NCI-H1694 (cell line): ENCODE measurements at places on chromosomes 5 and 9.

GRCh38 chr9:23492126-23493002 lies 333.7 kb downstream of the ELAVL2 start:
- peak; percentile 66 for DNase-seq

GRCh38 chr9:93636667-93637066 lies 60.3 kb downstream of the PHF2 start:
- no peak for DNase-seq

- DNase-seq = no peak
These were observed 1026.3 kb downstream of the CDH9 start for GRCh38 chr5:26012078-26012477.

GRCh38 chr9:2298217-2298616 lies 283.1 kb downstream of the SMARCA2 start:
- no peak for DNase-seq

- DNase-seq = no peak
These were observed 164.0 kb upstream of the RAD23B start for GRCh38 chr9:107118863-107119624.

DNA sequence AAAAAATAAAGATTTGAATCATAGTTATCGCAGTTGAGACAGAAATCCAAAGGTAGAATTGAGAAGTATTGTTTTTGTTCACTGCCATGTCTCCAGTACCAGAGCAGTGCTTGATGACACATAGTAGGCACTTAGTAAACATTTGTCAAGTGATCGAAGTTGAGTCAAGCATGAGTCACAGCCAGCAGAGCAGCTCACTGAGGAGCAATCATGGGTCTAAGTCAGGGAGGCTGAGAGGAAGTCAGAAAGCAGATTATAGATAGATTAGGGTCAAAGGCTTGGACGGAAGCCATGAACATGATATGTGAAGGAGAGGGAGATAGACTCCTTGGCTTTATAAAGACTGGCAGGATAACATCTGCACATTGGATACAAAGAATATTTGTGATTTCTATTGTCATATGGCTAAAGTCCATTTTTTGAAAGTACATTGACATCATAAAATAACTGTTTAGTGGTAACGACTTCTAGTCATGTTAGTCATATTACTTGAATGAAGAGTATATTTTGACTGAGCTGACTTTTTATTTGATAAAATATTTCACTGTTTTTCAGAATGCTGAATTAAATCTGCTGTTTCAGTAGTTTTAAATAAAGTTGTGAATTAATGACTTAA lies 168.5 kb downstream of the RAB3C start:
- no peak for DNase-seq

- no peak for DNase-seq
These were observed 46.0 kb downstream of the VAV2 start for GRCh38 chr9:133945977-133946753.

DNA sequence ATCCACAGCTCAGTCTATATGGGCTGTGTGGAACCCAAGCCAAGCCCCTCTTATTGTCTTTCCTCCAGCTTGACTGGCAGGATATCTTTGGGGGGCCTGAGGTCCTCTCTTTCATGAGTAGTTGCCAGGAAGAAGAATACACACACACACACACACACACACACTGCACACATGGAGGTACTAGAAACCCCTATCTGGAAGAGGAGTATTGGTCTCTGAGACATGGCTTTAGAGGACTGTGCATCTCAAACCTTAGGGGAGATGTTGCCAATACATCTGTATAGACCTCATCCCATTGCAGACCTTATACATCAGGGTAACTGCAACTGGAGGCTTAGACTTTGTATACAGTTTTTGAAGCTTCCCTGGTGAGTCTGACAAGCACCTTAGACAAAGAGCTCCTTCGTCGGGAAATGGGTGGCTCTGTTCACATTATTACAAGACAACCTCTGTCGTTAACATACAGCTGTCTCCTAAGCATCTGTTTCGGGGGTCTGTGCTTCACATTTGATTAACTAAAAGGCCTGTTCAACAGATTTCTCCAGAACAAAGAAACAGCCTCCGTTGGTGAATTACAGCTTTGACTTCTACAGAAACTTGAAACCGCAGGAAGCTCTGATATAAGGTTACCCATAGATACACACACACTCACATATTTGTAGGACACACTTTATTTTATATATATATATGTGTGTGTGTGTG lies 5.5 kb upstream of the ENTREP1 start:
- no peak for DNase-seq

- no peak for DNase-seq
These were observed 199.9 kb downstream of the PCSK5 start for GRCh38 chr9:76090330-76090729.

DNA sequence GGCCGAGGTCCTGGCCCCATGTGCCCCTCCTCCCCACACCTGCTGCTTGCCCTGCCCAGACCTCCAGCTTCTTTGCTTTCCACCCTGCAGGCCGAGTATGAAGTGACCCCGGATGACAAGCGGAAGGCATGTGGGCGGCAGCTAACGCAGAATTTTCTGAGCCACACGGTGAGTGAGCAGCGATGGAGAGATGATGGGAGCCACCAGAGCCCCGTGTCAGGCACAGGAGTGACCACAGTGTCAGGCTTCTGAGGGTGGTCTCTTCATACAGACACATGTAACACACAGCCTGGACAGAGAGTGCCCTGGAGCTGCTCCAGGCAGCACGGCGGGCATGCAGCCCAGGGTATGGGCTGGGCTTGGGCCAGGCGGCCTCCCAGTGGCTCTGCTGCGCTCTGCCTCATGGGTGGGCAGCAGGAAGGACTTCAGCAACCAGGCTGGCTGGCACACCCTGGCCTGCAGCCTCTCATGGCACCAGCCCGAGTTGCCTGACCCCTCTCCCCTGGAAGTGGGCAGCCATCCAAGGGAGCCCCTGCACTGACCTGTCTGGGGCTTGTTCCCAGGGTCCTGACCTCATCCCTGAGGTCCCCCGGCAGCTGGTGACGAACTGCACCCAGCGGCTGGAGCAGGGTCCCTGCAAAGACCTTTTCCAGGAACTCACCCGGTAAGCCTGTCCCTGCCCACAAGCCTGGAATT lies 5.8 kb downstream of the GRK6 start:
- DNase-seq = no peak

DNA sequence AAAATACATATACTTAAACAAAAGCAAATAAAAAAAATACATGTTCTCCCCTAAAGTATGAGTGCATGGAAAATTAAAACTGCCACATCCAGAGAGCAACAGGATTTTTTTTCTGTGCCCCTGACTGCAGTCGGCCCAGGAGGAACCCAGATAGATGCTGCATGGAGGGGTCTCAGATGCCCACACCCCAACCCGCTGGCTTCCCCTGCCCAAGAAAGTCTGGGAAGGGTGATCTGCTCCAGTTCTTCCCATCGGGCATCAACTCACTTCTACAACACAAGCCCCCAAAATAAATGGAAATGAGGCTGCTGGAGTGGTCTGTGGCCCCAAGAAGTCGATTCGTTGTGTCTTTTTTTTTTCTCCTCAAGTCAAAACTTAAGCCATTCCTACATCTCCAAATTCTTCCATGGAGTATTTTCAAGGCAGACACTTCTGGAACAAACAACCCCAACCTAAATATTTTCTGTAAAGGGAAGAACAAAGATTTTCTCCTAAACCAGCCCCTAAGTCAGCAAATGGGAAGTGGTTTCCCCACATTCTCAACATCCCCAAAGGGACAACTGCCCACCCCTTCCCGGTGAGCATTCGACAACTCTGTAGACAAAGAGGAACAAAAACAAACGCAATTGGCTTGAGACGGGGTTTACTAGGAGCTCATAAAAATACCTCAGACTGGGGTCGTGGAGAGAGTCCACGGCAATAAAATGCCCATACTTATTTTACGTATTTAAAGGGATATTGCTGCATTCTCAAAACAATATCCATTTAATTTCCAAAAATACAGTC lies 46.7 kb downstream of the ROR2 start:
- no peak for DNase-seq

GRCh38 chr9:9743822-9744221 lies 869.0 kb downstream of the PTPRD start:
- DNase-seq = no peak

- no peak for DNase-seq
These were observed 147.4 kb downstream of the ACTBL2 start for GRCh38 chr5:57335092-57335660.

- DNase-seq = no peak
These were observed 78.2 kb downstream of the C9orf50 start for GRCh38 chr9:129542741-129543140.

- no peak for DNase-seq
These were observed 36.0 kb downstream of the B4GALT1 start for GRCh38 chr9:33130961-33131789.

- no peak for DNase-seq
These were observed 86.0 kb downstream of the PAX5 start for GRCh38 chr9:36948051-36948450.

- DNase-seq = peak; percentile 9
These were observed 175.5 kb upstream of the MVB12B start for GRCh38 chr9:126151031-126151685.

DNA sequence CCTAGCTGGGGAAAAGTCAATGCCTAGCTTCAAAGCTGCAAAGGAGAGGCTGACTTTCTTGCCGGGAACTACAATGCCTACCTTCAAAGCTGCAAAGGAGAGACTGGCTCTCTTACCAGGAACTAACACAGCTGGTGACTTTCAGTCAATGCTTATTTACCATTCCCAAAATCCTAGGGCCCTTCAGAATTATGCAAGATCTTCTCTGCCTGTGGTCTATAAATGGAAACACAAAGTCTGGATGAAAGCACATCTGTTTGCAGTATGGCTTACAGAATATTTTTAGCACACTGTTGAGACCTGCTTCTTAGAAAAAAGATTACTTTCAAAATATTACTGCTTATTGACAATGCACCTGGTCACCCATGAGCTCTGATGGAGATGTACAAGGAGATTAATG lies 259.4 kb downstream of the PLK2 start:
- DNase-seq = no peak

- DNase-seq = no peak
These were observed 41.4 kb downstream of the PUM3 start for GRCh38 chr9:2802494-2802921.

DNA sequence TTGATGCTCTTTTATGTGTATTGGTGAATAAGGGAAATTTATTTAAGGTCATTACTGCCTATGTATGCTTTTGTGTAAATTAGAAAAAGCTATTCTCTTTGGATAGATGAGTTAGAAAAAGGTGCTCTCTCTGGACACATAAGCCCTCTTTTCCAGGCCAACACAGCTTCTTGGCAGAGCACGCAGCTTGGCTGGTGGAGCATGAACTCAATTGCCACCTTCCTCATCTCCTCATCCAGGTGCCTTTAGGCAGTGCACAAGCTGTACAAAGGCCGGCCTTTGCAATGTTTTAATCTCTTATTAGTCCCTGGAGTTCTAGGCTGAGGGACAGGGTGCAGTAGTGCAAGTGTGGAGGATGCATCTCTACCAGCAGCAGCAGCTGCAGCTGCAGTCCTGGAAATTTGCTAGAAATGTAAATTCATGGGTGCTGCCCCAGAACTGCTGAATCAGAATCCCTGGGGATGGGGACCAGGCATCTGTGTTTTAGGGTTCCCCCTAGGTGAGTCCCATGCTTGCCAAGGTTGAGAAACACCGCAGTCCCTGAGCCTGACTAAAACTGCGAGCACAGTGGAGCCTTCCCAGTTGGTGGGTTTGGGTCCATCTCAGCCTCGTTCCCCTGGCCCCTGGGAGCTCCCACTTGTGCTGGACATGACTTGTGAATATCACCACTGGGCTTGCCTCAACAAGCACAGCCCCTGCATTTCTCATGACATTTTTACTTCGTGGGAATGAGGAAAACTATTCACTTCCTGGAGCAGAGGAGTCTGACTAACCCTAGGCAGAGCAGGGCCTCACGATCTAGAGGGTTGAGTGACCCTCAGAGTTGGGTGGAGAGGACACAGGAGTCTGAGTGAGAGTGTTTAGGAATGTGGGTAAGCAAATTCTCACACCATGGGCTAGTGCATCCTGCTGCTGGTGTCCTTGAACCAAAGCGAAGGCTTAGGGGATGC lies 272.3 kb downstream of the ZSWIM6 start:
- no peak for DNase-seq

- DNase-seq = no peak
These were observed 14.9 kb downstream of the ARHGEF28 start for GRCh38 chr5:73640861-73641320.

- DNase-seq = peak; percentile 35
These were observed 42.5 kb downstream of the MFAP3 start for GRCh38 chr5:154081246-154081645.

- no peak for DNase-seq
These were observed 11.7 kb upstream of the IFNA5 start for GRCh38 chr9:21316860-21317259.

DNA sequence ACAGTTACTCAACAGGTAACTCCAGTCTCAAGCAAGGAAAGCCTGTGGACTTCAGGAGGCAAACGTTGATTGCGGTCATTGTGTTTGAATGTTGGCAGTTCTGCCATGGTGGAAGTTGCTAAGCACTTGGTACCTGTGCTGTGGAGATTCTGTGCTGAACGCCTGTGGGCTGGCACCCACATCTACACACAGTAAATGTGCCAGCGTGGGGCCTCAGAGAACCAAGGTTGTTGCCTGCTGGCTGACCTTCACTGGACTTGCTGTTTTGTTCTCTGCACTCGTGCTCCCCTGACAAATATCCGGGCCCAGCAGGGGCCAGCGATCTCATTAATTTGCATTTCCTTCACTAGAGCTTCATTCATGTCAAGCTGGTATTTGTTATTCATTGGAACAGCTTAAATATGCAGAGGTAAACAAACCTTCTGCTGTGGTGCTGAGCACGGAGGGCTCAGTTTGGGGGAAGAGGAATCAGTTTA lies 141.8 kb downstream of the PRKACG start:
- DNase-seq = no peak

- DNase-seq = no peak
These were observed 6.7 kb downstream of the PTGS1 start for GRCh38 chr9:122377241-122378164.

GRCh38 chr5:176573564-176574296 lies 24.6 kb downstream of the CDHR2 start:
- peak; percentile 28 for DNase-seq

- no peak for DNase-seq
These were observed 109.3 kb downstream of the ATPSCKMT start for GRCh38 chr5:10140195-10140973.

- DNase-seq = no peak
These were observed 8.9 kb upstream of the FOXB2 start for GRCh38 chr9:77010527-77010926.

GRCh38 chr9:99478469-99479027 lies 256.5 kb downstream of the SEC61B start:
- DNase-seq = peak; percentile 40
